GM12878 (cell line): ENCODE measurements at places on chromosomes 2 and 18.
A peak's percentile ranks its signal among the peaks of the same experiment; 100 is the strongest.

DNA sequence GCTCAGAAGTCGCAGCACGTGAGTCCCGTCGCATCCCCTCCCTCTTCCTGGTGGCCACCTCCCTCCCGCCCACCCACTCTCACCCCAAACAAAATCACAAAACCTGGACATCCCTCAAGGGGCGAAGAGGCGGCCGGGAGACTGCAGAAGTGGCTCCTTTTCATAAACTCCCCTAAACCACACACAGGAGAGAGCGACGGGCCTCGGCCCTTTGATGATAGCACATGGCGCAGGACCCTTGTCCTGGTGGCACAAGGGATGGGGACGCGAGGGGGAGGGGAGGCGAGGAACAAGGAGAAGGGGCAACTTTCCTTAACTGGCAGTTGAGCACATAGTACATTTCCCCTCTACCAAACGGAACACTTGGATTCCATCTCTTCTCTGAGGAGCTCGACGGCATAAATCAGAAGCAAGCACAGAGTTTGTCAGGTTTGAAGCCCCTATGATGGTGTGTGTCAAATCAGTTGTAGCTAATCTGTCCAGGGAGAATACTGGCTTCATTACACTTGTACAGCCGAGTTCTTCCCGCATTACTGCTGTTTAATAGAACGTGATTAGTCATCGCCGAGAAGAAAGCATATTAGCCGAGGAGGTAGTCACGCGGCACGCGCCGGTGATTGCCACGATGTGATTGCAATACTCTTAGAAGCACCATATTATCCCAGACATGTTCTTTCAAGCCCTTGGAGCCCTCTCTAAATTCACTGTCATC is 43.8 kb downstream of the GBX2 start:
- H3K4me1 ChIP-seq = no peaks in the 10 kb centered on the region
- H3K27me3 ChIP-seq = no peaks in the 10 kb centered on the region; the same call in 1 of the 2 replicates
- no peak overlapping the region for H3K4me3 ChIP-seq
- no peak overlapping the region for H3K27ac ChIP-seq
- H3K36me3 ChIP-seq = no peaks in the 10 kb centered on the region

DNA sequence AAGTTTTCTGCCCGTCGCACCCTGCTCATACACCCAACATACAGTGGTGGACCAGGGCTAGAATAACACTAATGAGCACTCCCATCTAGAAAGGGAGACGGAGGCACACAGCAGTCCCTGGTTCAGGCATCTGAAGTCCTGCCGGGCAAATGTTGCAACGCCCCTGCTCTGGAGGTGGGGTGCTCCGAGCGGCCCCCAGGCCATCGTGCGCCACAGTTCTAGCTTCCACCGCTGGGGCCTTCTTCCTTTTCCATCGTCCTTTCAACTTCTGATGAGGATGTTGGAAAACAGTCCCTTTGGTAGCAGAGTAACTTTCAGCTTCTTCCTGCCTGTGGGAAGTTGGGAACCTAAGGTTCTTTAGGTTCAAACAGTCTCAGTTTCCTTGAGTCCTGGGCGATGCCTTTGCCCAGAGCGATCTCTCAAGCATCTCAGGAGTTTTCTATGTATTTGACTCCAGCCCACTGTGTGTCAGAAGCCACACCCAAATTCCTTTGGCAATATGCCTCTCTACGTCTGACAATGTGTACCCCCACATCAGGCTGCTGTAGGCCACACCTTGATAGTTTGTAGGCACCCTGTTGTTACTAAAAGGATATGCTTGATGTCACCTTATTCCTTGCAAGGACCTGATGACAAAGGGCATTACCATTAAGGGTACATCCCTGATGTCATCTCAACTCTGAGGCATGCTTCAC is 258.8 kb downstream of the GLI2 start:
- DNase-seq = no peak
- H3K27ac ChIP-seq = no peak overlapping the region
- H3K4me3 ChIP-seq = no peak overlapping the region
- H3K27me3 ChIP-seq = no peaks in the 10 kb centered on the region; the same call in 1 of the 2 replicates
- H3K4me1 ChIP-seq = no peaks in the 10 kb centered on the region

- H3K27ac ChIP-seq = no peak overlapping the region
- H3K4me1 ChIP-seq = no peaks in the 10 kb centered on the region
- no peak for DNase-seq
- H3K27me3 ChIP-seq = no peaks in the 10 kb centered on the region
- no peaks in the 10 kb centered on the region for H3K36me3 ChIP-seq
Observed at GRCh38 chr2:120674246-120675170, 61.2 kb upstream of the GLI2 start.

DNA sequence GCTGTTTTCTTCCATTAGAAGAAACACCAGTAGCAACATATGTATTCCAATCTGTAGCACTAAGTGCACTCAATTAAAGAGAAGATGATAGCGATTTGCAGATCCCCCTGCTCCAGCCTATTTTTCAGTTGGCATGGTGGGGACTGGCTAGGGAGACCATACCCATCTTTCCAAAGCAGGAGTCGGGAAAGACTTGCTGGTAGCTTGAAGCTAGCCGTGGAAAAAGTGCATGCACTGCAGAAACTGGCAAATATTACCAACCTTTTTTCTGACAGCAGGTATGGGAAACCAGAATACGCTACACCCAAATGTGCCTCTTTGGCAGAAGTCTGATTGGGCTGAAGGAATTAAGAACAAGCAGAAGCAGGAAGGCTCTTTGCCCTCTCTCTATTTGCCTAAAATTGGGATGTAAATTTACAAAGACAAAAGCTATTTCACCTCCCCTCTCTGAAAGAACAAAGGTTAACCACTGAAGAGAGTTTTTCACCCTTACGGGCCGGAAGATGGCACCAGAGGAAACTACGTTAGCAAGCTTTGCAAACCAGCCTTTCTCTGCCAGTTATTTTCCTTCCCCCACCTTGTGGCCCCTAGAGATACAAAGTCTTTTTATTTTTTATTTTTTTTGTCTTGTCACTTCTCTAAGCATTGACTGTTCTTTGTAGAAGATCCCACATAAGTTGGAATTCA is 273.1 kb downstream of the DLGAP1 start:
- DNase-seq = no peak
- no peak overlapping the region for H3K27ac ChIP-seq
- no peaks in the 10 kb centered on the region for H3K27me3 ChIP-seq
- no peaks in the 10 kb centered on the region for H3K4me1 ChIP-seq

GRCh38 chr18:49491534-49491856 is 4.5 kb upstream of the C18orf32 start:
- H3K27me3 ChIP-seq = no peaks in the 10 kb centered on the region
- H3K4me3 ChIP-seq = peak overlapping the region; percentile 93
- peaks cover 5% of the 10 kb centered on the region for H3K36me3 ChIP-seq
- H3K27ac ChIP-seq = peak overlapping the region; percentile 97
- DNase-seq = no peak

DNA sequence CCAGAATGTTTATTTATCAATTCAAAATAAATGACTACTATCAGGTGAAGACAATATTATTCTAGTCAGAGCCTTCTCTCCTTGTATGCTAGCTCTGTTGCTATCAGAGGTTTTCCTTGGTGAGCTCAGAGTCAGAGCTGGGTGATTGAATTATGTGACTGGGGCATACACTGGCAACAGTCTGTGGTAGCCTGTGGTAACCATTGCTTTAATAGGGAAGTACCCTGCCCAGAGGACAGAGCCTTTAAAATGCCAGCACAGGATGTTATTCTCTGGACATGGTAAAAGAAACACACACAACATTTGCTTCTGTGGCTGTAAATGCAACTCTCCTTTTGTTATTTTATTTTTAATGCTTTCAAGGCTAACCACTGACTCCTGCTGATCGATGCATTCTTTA is 124.7 kb downstream of the PPP1R1C start:
- H3K36me3 ChIP-seq = no peaks in the 10 kb centered on the region
- no peak overlapping the region for H3K27ac ChIP-seq
- no peaks in the 10 kb centered on the region for H3K4me1 ChIP-seq
- H3K4me3 ChIP-seq = no peak overlapping the region

DNA sequence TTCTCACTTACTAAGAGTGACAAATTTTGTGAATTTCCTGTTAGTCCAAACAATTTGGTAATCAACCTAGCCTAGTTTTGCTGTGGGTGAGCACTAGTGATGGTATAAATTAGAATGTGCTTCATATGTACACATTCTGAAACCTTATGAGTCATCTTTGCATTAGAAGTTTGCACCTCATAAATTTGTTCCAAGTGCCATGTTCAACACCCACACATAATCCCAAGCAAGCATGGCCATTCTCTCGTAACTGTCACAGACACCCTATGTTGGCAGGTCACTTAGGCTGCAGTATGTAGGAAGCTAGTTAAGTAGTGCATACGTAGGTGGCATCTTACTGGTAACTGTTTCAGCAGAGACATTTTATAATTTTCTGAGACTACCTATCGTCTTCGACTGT is 46.9 kb downstream of the NAB1 start:
- H3K4me1 ChIP-seq = peaks cover 18% of the 10 kb centered on the region
- no peak overlapping the region for H3K27ac ChIP-seq
- H3K36me3 ChIP-seq = no peaks in the 10 kb centered on the region
- DNase-seq = no peak

DNA sequence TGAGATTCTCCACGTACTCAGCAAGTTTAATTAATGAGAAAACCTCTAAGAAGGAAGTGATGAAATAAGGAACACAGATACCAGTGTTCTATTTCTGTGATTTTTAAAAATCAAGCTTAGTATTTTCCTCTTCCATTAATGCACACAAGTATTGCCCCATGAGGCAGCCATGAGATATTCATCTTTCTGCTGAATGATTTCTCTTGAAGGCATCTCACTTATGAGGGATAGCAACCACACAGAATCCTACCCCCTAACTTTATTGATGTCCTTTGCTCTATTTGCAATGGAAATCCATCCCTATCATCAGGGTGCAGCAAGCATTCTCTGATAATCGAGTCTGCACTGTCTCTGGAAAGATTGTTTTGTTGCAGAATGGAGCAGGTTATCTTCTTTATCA is 244.1 kb upstream of the NRP2 start:
- no peak for DNase-seq
- H3K27ac ChIP-seq = no peak overlapping the region
- no peaks in the 10 kb centered on the region for H3K27me3 ChIP-seq
- no peaks in the 10 kb centered on the region for H3K4me1 ChIP-seq

GRCh38 chr2:170598067-170598395 is 117.1 kb upstream of the SP5 start:
- no peak overlapping the region for H3K4me3 ChIP-seq
- no peaks in the 10 kb centered on the region for H3K27me3 ChIP-seq
- no peaks in the 10 kb centered on the region for H3K36me3 ChIP-seq

GRCh38 chr2:42879121-42879705 is 86.8 kb upstream of the HAAO start:
- no peak for DNase-seq
- no peak overlapping the region for H3K27ac ChIP-seq

- no peak overlapping the region for H3K27ac ChIP-seq
- H3K27me3 ChIP-seq = no peaks in the 10 kb centered on the region
- H3K4me1 ChIP-seq = peaks cover 6% of the 10 kb centered on the region
Observed at GRCh38 chr2:55114082-55114481, 63.8 kb upstream of the RTN4 start.

GRCh38 chr2:216830346-216830745 is 29.5 kb downstream of the TNP1 start:
- DNase-seq = no peak
- H3K4me1 ChIP-seq = no peaks in the 10 kb centered on the region
- H3K27me3 ChIP-seq = no peaks in the 10 kb centered on the region; the same call in 1 of the 2 replicates

GRCh38 chr2:16140771-16141640 is 200.7 kb downstream of the MYCN start:
- no peak overlapping the region for H3K27ac ChIP-seq
- H3K4me1 ChIP-seq = no peaks in the 10 kb centered on the region
- no peaks in the 10 kb centered on the region for H3K27me3 ChIP-seq
- H3K4me3 ChIP-seq = no peak overlapping the region
- no peaks in the 10 kb centered on the region for H3K36me3 ChIP-seq

DNA sequence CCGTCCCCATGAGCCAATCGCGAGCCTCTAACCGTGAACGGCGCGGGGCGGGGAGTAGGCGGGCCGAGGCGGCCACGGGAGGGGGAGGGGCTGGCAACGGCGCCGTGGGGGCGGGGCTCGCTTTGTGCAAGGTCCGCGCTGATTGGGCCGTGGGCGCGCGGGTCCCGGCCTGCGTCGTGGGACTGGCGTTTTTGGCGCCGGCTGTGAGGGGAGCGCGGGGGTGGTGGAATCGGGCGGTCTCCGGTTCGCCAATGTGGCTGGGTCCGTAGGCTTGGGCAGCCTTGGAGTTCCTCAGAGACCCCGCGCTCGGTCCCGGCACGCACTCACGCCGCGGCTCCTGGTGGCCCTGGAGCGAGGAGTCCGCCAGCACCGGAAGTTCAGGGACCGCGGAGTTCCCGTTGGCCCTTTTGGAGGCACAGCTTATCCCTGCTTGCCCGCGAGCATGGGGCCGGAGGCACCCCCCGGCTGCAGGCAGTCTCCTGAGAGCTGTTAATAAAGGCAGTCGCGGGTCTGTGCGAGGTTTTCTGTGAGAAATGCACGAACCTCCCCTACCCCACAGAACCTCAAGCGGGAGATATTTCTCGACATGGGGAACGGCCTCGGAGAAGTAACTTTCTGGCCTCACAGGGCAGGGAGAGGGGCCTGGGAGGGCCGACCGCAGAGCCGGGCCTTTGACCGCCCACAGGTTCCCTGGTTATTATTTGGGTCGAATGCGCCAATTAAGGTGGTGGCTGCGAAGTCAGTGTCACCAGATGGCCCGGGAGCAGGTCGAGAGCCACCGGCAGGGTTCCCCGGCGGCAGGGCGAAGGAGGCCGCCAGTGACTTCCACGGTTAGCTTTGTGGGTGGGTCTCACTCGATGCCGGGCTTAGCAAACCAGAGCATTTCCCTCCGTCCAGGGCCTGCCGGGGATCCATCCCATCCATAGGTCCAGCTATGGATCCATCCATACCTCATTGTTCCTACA is 574 bp upstream of the NCL start:
- peaks cover 13% of the 10 kb centered on the region for H3K4me1 ChIP-seq
- no peak for DNase-seq
- peak overlapping the region; percentile 82 for H3K27ac ChIP-seq
- peak overlapping the region; percentile 82 for H3K4me3 ChIP-seq
- H3K36me3 ChIP-seq = peaks cover 32% of the 10 kb centered on the region

- no peak overlapping the region for H3K4me3 ChIP-seq
- no peaks in the 10 kb centered on the region for H3K4me1 ChIP-seq
- H3K36me3 ChIP-seq = no peaks in the 10 kb centered on the region
- no peaks in the 10 kb centered on the region for H3K27me3 ChIP-seq
- H3K27ac ChIP-seq = no peak overlapping the region
Observed at GRCh38 chr18:55838841-55839240, 250.8 kb upstream of the TCF4 start.

- no peak for DNase-seq
- H3K4me3 ChIP-seq = peak overlapping the region; percentile 80
- peak overlapping the region; percentile 81 for H3K27ac ChIP-seq
Observed at GRCh38 chr18:76451396-76452331, 43.4 kb downstream of the ZNF516 start.

- no peak overlapping the region for H3K27ac ChIP-seq
- H3K27me3 ChIP-seq = no peaks in the 10 kb centered on the region
- no peak overlapping the region for H3K4me3 ChIP-seq
- no peak for DNase-seq
Observed at GRCh38 chr2:127626917-127627739, 18.8 kb upstream of the GPR17 start.
